ENCODE measurements at places on chromosomes 11 and 22.

DNA sequence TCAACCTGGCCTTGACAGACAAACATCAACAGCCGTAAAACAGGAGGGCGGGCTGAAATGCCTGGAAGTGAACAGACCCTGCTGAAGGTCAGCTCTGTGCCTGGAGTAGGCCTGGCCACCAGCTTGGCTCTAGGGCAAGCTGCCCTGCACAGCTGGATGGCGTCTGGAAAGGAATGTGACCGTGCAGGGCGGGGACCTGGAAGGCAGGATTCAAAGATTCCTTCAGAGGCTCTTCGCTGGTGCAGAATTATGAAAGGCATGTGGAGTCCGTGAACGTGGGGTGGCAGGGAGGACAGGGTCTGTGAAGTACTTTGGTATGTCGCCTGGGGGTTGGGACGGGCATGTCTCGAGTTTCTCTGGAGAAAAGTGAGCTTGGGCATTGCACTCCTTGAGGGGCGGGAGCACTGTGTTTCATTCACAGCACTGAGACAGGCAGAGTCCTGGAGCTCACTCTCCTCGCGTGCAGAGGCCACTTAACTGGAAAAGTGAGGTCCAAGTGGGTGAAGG, 1.5 kb downstream of the EHD1 start:
- DNase-seq: no peak

DNA sequence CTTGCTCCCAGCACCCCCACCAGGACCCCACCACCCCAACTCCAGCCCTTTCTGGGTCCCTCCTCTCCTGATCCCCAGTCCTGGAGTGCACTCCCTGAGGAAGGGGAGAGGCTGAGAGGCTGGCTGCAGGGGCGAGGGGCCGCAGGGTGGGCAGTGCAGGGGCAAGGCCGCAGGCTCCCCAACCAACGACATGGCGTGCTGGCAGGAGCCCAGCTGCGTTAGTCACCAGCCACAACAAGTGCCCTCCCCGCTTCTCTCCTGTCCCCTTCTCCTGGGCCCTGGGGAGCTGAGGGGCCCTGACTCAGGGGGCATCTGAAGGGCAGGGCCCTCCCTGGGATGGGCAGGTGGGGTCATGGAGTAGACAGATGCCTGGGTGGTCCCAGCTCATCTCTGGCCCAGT, 2.3 kb downstream of the CABP7 start:
- DNase-seq: no peak

DNA sequence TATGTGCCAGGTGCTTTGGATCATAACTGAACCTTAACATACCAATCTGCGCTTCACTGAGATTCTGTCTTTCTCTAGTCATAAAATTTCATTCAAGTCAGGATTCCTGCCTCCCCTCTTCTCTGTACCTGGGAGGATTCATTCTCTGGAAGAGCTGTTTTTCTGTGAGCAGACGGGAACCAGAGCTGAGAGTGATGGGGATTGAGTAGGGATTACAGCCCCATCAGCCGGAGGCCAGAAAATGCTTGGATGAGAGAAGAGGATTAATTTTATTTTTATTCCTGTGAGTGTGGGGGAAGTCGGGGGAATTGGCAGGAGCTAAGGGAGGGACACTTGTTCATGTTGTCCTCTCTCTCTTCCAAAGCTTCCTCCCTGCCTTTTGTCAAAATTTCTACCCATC, 4.7 kb downstream of the STX3 start:
- DNase-seq: no peak

GRCh38 chr11:5591613-5592012, 4.8 kb upstream of the TRIM6 start:
- no peak for DNase-seq

- DNase-seq: no peak
Observed at GRCh38 chr11:16610738-16611388, 127.6 kb upstream of the C11orf58 start.

DNA sequence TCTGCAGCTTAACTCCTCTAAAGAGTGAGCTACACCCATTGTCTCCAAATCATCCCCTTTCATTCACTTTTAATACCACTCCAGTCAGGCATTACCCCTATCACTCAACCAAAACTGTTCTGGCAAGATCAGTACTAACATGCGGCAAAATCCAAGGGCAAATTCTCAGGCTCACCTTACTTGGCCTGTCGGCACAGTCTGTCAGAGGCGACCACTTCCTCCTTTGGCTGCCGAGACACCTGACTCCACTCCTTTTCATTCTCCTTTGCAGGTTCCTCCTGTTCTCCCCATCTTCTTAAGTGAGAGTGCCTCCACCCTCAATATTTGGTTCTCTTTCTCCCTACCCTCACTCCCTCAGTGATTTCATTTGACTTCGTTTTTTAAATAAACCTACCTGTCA, 4.2 kb downstream of the C11orf91 start:
- DNase-seq: no peak

DNA sequence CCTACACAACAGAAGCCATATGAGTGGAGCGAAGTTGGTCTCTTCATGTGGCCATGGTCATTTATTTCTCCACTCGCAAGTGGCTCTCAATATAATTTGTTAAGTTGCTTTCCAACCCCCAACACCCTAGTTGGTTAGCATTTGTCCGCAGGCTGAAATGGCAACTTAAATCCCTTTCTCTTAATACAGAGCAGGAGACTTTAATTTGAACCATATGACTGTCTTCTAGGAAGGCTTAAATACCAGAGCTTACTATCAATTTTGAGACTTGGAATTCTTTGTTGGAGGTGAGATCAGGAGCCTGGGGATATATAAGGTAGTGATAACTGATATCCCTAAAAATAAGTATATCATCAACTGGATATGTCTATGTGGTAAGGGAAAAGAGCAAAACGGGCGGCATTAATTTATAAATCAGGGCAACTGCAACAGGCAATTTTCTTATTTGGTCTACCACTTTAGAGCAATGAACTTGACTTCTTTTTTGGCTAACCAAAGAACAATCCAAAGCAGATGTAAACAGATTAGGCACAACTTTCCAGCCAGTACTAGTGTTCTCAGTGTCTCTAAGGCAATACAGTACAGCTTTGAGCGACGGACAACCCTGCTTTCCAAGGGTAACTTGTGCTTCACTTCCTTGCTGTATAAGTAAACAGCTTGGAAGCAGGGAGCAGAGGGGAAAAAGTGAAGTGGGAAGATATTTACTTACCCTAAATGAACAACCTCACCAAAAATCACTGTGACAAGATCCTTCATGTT, 74.7 kb upstream of the APOA1 start:
- DNase-seq: no peak

- DNase-seq: peak; percentile 74
Observed at GRCh38 chr22:38681582-38682335, at the start of gene TOMM22. TOMM22 (plus strand) TSS chr22:38681957; CDS start chr22:38681979, 22 bp downstream.

- no peak for DNase-seq
Observed at GRCh38 chr22:20864186-20864908, 5.5 kb downstream of the SNAP29 start.

DNA sequence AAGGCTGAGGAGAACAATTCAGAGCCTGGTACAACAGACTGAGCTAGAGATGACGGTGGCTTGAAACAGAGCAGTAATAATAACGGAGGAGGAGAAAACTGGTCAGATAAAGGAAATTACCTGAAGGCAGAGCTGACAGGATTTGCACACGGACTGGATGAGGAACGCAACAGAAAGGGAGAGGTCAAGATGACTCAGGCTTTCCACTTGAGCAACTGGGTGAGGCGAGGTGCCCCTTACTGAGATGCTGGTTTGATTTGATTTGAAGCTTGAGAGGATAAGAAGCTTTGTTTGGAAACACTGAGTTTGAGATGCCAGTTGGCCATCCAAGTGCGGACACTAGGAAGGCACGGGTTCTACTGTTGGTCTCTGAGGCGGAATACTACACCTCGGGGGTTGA, 35.4 kb upstream of the NRIP3 start:
- DNase-seq: no peak

DNA sequence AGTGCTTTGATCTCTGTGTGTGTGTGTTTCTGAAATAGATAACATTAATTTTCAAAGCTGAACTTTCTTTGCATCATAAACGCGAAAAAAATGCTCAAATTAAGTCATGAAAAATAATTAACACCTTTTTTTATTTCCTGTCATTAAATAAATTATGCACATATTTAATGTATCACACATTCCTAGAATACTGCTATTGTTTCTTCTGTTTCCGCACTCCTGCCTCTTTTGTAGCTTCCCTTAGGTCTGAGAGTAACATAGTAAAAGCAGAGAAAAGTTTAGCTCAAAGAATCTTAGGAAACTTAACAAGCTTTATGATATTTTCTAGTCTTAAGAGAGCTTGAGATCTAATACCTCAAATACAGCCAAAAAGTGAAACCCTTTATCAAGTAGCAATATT, 504.2 kb downstream of the JRKL start:
- no peak for DNase-seq

- no peak for DNase-seq
Observed at GRCh38 chr22:27489178-27489675, 312.3 kb downstream of the MN1 start.

DNA sequence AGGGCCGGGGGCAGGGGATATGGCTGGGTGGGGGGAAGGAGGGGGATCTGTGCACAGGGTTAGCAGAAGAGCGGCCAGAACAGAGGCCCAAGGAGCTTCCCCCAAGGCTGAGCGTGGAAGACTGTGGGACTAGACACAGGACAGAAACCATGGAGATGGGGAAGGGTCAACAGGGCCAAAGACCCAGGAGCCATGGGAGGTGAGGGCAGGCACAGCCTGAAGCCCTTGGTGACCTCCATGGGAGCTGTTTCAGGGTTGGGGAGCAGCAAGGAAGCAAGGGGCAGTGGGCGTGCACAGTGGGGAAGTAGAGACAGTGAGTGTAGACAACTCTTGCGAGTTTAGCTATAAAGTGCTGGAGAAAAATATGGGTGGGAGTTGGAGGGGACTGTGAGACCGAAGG, 56.6 kb downstream of the WNT11 start:
- no peak for DNase-seq

- no peak for DNase-seq
Observed at GRCh38 chr11:117794772-117795629, 2.0 kb downstream of the DSCAML1 start.

DNA sequence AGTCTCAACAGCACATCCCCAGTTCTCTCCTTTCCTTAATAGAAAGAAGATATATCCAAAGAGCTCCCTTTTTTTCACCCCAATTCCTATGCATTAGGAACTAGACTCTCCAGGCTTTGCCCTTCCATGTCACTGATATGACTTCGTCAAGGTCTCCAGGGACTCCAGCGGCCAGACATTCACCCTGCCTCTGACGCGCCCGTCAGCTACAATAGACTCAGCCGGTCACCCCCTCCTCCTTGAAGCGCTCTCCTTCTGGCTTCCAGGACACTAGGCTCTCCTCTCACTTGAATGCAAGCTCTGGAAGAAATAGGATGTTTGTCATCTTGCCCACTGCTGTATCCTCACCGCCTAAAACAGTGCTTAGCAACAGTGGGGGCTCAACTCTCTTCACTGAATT, 14.9 kb upstream of the ELFN2 start:
- no peak for DNase-seq

- no peak for DNase-seq
Observed at GRCh38 chr11:88739524-88739923, 326.3 kb downstream of the GRM5 start.

DNA sequence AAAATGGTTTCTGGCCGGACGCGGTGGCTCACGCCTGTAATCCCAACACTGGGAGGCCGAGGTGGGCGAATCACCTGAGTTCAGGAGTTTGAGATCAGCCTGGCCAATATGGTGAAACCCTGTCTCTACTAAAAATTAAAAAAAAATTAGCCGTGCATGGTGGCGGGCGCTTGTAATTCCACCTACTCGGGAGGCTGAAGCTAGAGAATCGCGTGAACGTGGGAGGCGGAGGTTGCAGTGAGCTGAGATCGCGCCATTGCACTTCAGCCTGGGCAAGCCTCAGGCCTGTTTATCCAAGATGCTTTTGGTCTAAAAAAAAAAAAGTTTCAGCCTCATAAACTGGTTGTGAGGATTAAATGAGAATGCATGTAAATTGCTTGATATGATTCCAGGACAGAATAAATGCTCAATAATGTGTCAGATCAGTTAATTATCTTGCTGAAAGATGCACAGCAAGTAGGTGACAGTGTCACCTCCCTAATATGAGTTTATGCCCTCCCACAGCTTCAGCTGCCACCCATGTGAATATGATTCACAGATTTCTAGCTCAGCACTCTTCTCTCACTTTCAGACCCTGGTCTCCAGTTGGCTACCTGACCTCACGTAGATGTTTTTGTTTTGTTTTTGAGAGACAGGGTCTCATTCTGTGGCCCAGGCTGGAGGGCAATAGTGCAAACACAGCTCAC, 1.1 kb upstream of the ALG8 start:
- DNase-seq: no peak

DNA sequence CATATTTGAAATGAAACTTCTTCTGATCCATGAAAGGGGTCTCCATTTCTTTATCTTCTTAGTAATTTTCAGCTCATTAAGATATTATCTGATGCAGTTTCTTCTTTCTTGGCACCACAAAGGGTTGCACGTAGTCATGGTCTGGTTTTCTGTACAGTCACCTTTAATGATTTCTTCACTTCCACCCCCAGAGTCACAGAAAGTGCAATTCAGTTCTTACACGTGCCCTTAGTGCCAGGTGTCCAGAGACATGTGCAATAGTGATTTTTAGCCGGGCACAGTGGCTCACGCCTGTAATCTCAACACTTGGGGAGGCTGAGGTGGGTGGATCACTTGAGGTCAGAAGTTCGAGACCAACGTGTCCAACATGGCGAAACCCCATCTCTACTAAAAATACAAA, 202.8 kb upstream of the MTNR1B start:
- DNase-seq: no peak

DNA sequence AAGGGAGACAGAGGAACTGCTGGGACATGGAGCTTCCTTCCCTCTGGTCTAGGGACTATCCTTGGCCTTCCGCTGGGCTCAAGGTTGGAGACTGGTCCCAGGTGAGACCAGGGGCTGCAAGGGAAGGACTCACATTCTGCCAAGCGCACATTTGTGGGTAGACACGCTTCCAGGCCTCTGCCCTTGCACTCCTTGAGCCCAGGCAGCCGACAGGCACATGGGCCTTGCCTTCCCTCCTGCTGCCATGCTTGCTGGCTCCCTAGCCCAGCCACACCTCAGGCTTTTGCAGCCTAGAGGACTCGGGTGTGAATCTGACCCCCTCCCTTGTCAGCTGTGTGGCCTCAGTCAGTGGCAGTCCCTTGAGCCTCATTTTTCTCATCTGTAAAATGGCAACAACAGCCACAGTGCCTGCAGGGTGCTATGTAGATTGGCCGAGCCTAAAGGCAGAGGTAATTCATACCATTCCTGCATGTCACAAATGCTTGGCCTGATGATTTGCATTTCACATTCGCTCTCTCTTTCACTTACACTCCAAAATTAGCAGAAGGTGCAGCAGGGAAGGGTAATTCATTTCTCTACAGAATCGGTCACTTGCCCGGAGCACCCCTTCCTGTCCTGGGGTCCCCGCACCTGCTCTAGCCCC, 57.6 kb upstream of the NECTIN1 start:
- DNase-seq: no peak

DNA sequence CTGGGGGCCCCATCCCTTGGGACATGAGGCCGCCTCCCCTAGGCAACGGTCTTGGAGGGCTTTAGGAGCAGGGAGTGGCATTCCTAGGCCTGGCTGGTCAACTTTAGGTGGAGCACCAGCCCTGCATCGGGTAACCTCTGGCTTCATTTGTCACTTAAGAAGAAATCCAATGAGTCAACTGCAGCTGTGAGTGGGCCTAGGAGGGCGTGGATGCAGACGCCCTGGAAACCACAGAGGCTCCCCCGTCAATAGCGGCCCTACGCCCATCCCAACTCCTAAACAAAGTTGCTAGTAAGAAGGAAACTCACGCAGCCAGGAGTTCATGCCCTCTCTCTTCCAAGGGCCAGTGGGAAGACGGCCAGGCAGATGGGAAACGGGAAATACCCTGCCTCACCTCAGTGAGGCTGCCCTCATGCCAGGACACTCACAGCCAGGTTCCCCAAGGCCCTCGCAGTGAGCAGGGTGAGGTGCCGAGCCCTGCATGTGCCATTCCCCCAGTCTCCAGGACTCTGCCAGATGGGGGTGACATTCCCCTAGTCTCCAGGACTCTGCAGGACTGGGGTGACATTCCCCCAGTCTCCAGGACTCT, 20.8 kb downstream of the BID start:
- no peak for DNase-seq
